A172 (cell line): ENCODE measurements at places on chromosomes 3 and 15. TPM values are rescaled to one million over a fixed set of nuclear protein-coding genes. Genes with fewer than 3 reads are reported as not detected.

REC114 gene
- total RNA-seq = not detected in 2 replicates

SOX14 gene
- total RNA-seq = not detected in 2 replicates

PLA2G4D gene
- total RNA-seq = not detected in 2 replicates

SST gene
- total RNA-seq = not detected in 2 replicates

PRR20G gene
- total RNA-seq = not detected in 2 replicates

ANKUB1 gene
- not detected in 2 replicates for total RNA-seq

ZDHHC19 gene
- total RNA-seq = not detected in 2 replicates

SNRPN gene
- 61.3 and 73.6 TPM in 2 replicates for total RNA-seq

LOXL1 gene
- total RNA-seq = 91.0 and 92.8 TPM in 2 replicates

EIF3J gene
- 43.4 and 54.1 TPM in 2 replicates for total RNA-seq

FETUB gene
- total RNA-seq = 0.45 TPM in 1 of 2 replicates, not detected in the other

ABI3BP gene
- total RNA-seq = 4.9 and 11.5 TPM in 2 replicates

FAM98B gene
- 4.5 and 5.1 TPM in 2 replicates for total RNA-seq

- no peak for DNase-seq
Measured at GRCh38 chr15:64775551-64776401, at the start of gene RBPMS2. RBPMS2 (minus strand) TSS chr15:64775589; CDS start chr15:64775319, 270 bp downstream.

DNA sequence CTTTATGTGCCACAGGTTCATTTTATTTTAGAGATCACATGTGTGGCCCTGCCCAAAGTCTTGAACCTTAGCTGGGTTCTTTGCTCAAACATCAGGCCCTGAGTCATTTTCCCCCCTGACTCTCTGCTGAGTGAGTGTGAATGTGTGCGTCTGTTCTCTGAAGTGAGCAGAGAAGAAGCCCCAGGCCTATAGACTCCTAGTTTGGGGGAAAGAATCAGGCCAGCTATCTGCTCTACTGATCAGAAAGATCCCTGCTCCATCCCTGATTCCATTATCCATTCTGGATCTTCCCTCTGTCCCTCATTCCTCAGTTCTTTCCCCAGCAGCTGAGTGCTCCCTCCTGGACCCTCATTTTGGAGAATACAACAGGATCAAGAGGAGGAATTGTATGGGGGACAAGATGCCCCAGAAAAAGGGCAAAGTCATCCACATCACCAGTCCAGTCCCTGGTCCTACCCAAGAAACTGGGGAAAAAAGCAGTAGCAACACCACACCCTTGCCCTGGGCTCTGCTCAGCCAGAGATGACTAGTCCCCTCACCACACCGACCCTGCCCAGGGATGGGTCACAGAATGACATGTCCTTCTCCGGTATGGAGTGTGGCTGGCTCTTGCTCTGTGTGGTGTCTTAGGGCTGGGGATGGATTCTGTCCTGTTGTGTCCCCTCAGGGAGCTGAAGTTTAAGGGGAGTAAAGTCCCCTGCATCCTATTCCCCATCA is 3.2 kb downstream of the DUOX1 start:
- DNase-seq = no peak

DNA sequence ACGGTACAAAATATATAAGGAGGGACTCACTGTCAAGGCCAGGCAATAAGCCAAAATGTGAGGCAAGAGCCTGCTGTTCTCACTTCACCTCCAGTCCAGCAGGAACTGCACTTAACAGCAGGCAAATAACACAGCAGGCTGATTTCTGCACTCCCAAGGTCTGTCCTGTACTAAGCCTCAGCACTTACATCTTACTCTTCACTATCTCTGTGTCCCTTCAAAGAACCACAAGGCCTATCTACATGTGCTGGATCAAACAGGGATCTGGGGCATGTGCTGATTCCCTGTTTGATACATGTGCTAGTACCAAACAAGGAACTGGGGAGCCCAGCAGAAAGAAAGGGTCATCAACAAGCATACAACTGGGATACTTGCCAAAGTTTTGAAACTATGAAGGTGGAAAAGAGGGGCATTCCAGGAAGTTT is 22.2 kb downstream of the UACA start:
- DNase-seq = no peak

DNA sequence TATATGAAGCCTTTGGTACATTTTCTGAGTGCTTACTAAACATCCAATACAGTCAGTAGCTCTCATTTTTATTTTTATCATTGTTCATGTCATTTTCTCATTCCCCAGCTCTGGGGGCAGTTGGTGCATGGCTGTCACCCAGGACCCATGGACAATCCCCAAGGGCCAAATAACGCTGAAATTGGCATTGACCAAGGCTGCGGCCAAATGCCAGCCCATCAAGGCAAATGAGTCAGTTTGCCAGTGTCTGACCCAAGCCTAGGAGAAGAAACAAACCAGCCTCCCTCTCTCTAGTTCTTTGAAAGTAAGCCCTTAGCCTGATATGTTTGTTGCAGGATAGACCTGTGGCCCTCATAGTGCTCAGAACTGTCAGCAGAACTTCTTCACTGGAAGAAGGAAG is 219.2 kb downstream of the THSD4 start:
- no peak for DNase-seq

- no peak for DNase-seq
Measured at GRCh38 chr3:196232154-196232881, 16.0 kb downstream of the SLC51A start.

GRCh38 chr3:121660356-121661171 is at the start of gene HCLS1:
HCLS1 (minus strand) TSS chr3:121660903; CDS start chr3:121658347, 2,556 bp downstream.
- DNase-seq = no peak

DNA sequence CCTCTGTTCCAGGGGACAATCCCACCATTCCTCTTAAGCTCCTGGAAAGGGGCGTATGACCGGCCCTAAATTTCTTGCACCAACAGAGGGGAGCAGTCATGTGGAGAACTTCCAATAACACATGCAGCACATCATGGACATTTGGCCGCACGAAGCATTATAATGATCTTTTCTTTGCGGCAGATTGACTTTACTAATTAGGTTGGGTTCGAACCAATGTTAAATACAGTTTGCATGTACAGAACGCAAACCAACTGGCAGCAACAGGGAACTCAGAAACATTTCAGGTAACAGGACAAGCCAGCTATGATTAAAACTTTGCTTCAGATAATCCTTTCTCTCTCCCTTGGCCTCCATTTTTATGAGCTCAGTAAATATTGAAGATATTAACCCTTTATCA is 100.8 kb upstream of the ADPGK start:
- no peak for DNase-seq

GRCh38 chr3:108171106-108171505 is 51.1 kb downstream of the IFT57 start:
- no peak for DNase-seq

DNA sequence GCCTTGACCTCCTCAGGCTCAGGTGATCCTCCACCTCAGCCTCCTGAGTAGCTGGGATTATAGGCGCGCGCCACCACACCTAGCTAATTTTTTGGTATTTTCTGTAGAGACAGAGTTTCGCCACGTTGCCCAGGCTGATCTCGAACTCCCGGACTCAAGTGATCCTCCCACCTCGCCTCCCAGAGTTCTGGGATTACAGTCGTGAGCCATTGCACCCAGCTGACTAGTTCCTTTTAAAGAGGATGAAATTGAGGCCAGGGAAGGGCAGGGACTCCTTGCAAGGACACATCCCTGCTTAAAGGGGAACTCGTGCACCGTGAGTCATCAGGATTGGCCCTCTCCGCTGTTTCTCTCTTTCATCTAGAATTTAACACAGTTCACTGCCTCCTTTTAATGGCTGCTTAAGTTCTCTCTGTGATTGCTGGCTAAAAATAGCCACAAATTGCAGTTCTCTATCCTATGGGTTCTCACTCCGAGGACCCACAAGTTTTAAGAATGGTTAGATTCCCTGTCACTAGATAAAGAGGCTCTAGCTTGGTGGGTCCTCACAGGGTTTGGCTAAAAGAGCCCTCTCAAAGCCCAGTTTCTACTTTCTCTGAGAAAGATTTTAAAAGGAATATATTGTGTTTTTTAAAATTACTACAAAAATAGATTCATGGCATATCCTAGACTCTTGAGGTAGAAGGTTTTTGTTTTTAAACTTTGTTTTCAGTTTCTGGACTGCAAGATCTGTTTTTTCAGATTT is 1.4 kb downstream of the CRTAP start:
- DNase-seq = peak; percentile 93

- no peak for DNase-seq
Measured at GRCh38 chr3:197007953-197008352, 21.7 kb downstream of the MELTF start.

DNA sequence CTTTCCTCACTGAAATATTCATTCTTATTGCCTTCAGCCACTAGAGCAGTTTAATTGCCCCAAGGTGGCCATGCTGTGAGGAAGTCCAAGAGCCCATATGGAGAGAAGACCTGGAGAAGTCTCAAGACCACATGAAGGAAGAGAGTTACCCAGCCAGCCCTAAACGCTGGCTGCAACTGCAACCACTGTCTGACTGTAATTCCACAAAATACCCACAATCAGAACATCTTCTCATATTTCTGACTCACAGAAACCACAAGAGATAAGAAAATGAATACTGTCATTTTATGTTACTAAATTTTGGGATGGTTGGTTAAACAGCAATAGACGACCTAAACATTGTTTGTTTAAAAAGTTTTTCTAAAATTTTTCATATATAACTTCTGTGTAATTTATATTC is 14.7 kb upstream of the SST start:
- DNase-seq = peak; percentile 60

DNA sequence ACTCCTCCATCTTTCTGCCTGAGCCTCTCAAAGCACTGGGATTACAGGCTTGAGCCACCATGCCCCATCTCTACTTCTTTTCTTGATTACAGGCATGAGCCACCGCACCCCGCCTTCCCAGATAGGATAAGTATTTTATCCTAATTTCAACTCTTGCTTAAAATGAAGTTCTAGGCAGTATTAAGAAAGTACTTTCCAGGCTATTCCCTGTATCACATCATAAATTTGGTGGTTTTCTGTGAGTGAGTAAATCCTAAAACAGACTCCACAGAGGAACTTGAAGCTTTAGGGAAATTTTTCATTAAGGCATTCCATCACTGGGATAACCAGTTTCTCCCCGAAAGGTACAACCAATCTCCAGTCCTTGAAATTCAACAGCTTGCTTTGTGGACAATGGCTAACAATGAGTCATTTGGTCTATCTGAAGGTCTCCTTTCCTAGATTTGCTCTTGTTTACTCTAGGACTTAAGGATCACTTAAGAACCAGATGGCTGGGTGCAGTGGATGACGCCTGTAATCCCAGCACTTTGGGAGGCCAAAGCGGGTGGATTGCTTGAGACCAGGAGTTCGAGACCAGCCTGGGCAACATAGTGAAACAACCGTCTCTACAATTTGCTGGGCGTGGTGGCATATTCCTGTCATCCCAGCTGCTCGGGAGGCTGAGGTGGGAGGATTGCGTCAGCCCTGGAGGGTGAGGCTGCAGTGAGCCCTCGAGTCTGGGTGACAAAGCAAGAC is 49.7 kb upstream of the SKIL start:
- peak; percentile 53 for DNase-seq

- DNase-seq = no peak
Measured at GRCh38 chr3:50151728-50152127, 3.4 kb upstream of the SEMA3F start.

DNA sequence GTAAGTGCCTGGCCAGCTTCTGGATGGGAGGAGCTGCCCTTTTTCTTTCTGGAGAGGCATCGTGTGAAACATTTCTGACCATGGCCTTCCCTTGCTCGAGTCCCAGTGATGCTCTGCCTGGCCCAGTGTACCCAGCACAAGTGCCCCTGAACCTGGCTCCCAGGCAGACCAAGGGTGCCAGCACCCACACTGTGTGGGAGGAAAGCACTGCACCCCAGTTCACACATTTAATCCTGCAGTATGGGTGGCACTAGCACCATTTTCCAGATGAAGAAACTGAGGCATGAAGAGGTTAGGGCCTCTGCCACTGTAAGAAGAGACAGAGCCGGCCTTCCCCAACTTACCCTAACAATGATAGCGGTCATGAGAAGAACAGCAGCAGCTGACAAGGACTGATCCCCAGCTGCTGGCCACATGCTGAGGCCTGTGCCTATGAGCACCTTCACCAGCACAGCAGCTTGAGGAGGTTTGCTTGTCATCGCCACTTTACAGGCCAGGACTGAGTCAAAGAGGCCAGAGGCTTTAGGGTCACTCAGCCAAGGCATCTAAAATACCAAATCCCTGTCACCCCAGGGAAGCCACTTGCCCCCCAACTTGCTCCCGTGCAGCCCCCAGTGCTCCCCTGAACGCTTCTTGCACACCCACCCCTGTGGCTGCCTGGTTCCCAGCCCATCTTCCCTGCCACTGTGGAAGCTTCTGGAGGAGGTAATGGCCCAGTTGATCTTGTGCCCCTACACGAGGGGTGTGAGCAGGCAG is 15.0 kb downstream of the PRR23E start:
- DNase-seq = no peak

- no peak for DNase-seq
Measured at GRCh38 chr3:11172096-11172690, 17.9 kb downstream of the HRH1 start.

- DNase-seq = no peak
Measured at GRCh38 chr3:98259707-98260106, 4.3 kb upstream of the OR5H6 start.

DNA sequence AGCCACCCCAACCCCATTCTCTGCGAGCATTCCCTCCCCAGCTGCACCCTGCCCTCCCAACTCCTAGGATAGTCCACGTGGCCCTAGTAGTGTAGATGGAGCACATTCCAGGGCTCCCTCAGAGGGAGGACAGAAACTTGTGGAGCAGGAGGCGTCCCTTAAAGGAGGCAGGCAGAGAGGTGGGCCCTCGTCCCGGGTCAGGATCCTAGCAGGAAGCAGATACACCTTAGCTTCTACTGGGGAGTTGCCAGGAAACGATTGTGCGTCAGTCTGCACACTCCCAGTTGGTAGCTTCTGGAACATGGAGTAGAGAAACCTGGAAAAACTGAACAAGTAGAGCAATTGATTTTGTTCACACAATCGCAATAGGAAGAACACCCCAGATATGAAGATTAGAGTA is 43.9 kb upstream of the KLHL25 start:
- DNase-seq = no peak

- no peak for DNase-seq
Measured at GRCh38 chr3:20186600-20187004, 596 bp upstream of the SGO1 start.

DNA sequence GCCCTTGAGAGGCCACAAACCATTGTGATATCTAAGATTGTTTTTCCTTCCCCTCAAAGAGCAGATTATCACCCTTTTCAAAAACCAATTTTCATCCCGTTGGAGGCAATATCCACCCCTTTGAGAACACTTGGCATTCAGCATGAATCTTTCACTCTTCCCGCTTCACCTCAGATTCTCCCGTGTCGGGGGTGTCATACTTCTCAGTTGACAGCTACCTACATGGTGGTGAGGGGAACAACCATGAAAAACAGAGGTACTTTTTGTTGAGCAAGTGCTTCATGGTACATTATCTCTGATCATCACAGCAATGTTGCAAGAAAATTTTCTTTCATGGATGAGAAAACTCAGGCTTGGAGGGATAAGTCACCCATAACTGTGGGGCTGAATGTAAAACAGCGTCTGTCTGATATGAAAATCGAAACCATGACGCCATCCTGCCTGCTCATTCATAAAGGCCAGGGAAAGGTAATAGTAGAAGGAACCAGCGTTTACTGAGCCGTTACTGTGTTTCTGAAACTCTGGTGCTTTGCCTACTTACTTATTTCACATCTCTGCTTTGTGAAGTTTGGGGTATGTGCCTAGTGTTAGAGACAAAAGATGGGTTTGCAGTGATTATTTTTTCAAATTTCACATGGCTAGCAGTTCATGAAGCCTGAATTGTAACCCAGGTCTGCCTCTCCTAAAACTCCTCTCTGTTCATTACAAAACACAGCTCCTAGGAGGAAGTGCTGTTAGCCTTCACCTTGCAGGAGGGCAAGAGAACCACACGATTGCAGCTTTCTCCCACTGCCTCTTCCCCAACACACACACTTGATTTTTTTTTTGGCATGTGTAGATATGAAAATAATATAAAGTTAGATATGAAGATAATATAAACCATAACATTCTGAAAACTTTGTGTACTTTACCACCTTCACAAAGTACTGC is 35.4 kb downstream of the SV2B start:
- no peak for DNase-seq

GRCh38 chr3:157487339-157487738 is 15.9 kb downstream of the VEPH1 start:
- DNase-seq = no peak
